ENCODE measurements at places on chromosomes 1 and 21. TPM values are rescaled to one million over a fixed set of nuclear protein-coding genes. Genes with fewer than 3 reads are reported as not detected.

OLFML3 gene
- total RNA-seq: 38.9 TPM

CNKSR1 gene
- total RNA-seq: 25.0 TPM

CD84 gene
- 24.1 TPM for total RNA-seq

CD160 gene
- 1.1 TPM for total RNA-seq

PARS2 gene
- 3.3 TPM for total RNA-seq

TMPRSS3 gene
- 3.8 TPM for total RNA-seq

MTARC2 gene
- total RNA-seq: 56.6 TPM

DNA sequence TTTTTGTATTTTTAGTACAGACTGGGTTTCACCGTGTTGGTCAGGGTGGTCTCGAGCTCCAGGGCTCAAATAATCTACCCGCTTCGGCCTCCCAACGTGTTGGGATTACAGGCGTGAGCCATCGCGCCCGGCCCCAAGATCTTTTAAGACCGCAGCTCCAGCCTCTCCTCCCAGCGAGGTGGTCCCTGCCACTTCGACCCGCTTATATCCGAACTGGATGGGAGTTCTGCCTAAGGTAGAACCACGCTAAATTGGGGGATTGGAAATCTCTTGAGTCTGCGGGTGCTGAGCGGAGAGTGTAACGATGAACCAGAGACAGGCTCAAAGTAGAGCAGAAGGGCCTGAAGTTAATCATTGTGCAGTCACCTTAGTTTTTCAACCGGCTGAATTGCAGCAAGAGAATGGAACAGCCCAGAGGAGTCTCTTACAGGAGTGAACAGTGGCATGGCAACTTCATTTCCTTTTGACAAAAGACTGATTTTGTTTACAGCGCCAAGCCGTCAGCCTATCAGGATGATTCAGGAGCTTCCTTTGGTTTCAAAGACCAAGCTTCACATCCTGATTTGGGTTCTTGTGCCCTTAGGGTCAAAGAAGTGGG, 726 bp upstream of the CYB5R1 start:
- peaks cover 20% of the 10 kb centered on the region for H3K36me3 ChIP-seq
- no peaks in the 10 kb centered on the region for H3K27me3 ChIP-seq
- peak overlapping the region; percentile 67 for H3K4me3 ChIP-seq
- DNase-seq: no peak
- peaks cover 32% of the 10 kb centered on the region for H3K4me1 ChIP-seq
- H3K27ac ChIP-seq: peak overlapping the region; percentile 85

DNA sequence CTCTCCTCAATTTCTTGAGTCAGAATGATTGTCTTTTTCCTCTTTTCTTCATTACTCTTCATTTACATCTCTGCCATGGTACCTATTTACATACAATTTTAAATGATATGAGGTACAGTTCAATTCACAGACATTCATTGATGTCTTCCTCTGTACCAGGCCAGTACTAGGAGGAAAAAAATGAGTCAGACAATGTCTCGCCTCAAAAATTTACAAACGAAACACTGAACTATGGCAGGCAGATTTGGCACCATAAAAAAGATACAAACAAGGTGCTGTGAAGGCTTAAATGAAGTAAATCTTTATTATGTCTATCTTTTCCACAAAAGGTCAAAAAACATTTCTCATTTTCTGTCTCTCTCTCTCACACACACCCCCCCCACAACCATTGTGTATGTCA, 71.0 kb downstream of the RGS13 start:
- H3K4me3 ChIP-seq: no peak overlapping the region
- H3K4me1 ChIP-seq: peaks cover 10% of the 10 kb centered on the region
- no peak overlapping the region for H3K27ac ChIP-seq
- no peaks in the 10 kb centered on the region for H3K27me3 ChIP-seq
- no peak for DNase-seq

DNA sequence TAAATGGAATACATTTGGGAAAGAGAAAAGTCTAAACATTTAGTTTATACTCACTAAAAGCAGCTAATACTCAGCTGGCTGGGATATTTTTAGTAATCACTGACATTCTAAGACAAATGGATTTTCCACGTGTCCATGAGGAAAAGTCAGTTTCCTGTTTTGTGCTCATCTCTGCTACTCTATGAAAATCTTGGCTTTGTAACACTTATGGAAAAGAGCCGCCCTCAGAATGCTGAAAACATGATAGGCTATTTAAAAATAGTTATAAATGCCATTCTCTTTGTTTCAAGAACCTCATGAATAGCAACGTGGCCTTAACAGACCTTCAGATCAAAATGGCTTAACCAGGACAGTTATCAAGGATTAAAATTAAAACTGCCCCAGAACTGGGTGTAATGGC, 29.9 kb downstream of the MRAP start:
- DNase-seq: no peak
- H3K27me3 ChIP-seq: no peaks in the 10 kb centered on the region
- peak overlapping the region; percentile 61 for H3K27ac ChIP-seq

DNA sequence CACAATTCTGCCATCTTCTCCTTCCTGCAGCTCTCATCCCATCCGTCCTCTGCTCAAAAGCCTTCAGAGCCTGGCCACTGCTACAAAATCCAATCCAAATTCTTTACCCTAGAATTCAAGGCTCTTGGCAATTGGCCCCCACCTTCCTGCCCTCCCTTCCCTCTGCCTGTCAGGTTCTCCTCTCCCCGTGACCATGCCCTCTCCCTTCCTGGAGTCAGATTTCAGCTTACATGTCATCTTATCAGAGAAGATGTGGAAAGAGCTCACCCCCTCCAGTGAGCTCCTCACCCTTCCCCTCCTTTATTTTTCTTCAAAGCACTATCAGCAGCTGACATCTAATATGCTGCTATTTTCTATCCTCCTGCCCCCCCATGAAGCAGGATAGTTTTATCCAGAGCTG, 86.9 kb downstream of the GRIK3 start:
- no peaks in the 10 kb centered on the region for H3K36me3 ChIP-seq
- no peak overlapping the region for H3K4me3 ChIP-seq
- H3K27ac ChIP-seq: no peak overlapping the region
- H3K4me1 ChIP-seq: no peaks in the 10 kb centered on the region
- peaks cover 22% of the 10 kb centered on the region for H3K27me3 ChIP-seq

DNA sequence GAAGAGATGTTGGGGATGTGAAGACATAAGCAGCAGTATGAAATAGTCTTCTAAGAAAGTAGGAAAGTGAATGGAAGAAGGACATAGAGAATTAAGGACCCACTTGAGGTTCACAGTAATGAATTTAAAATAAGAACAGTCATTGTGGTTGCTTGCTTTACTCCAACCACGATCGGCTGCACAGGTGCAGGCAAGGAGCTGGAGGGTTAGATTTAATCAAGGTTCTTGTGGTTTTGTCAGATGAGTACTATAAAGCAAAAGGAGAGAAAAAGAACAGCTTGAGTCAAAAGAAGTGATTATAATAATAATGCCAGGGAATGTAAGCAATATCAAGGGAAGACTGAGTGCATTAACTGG, 46.1 kb upstream of the RBM34 start:
- H3K27me3 ChIP-seq: no peaks in the 10 kb centered on the region
- H3K4me3 ChIP-seq: no peak overlapping the region
- no peak for DNase-seq
- peaks cover 53% of the 10 kb centered on the region for H3K36me3 ChIP-seq
- no peak overlapping the region for H3K27ac ChIP-seq

DNA sequence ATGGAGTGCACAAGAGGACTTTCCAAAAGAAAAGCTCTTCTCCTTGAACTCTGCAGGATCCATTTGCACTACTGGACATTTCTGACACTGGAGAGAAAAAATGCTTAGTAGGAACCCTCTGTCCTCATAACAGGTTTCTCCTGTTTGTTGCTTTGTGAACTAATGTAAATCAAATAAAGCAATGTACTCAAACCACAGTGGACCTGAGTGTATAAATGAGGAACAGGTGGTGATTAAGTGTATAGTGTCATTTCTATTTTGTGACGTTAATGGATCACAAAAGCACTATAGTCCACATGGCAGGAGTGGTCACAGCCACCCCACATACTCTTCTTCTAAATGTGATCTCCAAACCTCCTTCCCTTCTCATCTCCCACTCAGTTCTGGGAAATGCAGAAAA, 268.4 kb upstream of the DUSP10 start:
- H3K36me3 ChIP-seq: no peaks in the 10 kb centered on the region
- H3K27ac ChIP-seq: no peak overlapping the region
- H3K4me3 ChIP-seq: no peak overlapping the region
- no peaks in the 10 kb centered on the region for H3K27me3 ChIP-seq
- DNase-seq: no peak
- H3K4me1 ChIP-seq: no peaks in the 10 kb centered on the region

DNA sequence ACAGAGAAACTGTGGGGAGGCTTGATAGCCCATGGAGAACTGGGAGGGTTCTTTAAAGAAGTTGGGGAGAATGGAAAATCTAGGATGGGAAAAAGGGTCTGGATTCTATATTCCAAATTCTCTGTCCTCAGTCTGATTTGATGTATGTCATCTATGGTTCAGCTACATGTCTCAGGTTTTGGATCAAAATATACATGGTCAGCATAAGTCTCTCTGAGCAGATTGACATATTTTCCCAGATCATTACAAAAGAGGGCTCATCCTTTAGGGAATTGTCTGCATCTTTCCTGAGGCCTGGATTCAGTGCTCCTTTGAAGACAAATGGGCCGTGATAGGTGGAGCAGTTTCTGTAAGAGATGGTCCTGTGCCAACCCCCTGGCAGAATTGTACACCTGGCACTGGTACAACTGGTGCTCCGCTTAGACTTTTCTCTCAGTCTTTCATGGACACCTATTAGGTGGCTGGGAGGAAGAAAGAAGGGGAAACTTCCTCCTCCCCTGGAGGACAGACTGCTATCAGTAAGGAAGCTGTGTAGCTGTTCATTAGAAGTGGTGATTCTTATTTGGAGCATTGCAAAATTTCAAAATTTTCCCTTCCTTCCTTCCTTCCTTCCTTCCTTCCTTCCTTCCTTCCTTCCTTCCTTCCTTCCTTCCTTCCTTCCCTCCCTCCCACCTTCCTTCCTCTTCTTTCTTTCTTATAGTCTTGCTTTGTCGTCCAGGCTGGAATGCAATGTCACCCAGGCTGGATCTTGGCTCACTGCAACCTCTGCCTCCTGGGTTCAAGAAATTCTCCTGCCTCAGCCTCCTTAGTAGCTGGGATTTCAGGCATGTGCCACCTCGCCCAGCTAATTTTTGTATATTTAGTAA, 26.1 kb upstream of the RGL1 start:
- H3K4me3 ChIP-seq: no peak overlapping the region
- no peak overlapping the region for H3K27ac ChIP-seq
- DNase-seq: no peak
- peaks cover under 1% of the 10 kb centered on the region for H3K4me1 ChIP-seq

DNA sequence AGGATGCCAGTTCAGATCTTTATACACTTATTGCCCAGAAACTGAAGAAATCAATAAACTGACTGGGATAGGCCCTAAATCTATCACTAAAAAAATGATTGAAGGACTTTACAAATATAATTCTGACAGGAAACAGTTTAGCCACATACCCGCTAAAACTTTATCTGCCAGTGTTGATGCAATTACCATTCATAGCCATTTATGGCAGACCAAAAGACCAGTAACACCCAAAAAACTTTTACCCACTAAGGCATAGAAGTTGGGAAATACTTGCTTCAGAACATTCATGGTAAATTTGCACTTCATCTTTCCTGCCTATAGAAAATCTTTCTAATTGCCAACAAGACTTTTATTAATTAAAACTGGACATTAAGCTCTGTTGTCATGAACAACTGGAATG, 15.0 kb upstream of the GPR25 start:
- no peaks in the 10 kb centered on the region for H3K4me1 ChIP-seq
- no peak overlapping the region for H3K27ac ChIP-seq
- H3K27me3 ChIP-seq: no peaks in the 10 kb centered on the region

DNA sequence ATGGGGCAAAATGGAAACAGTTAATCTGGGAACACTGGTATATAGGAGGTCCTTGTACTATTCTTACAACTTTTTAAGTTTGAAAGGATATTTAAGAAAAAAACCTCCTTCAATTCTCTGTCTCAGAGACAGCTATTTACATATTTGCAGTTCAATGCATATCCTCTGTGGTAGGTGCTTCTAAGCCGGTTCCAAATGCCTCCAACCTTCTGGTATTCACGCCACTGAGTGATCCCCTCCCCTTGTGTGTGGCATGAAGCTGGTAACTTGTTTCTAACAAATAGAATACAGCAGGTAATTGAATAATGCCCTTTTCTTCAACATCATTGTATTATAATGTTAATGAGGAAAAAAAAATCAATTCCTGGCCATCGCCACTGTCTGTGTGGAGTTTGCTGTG, 91.2 kb downstream of the PROX1 start:
- no peaks in the 10 kb centered on the region for H3K4me1 ChIP-seq
- no peak overlapping the region for H3K27ac ChIP-seq
- no peaks in the 10 kb centered on the region for H3K36me3 ChIP-seq
- H3K27me3 ChIP-seq: peaks cover 4% of the 10 kb centered on the region
- no peak overlapping the region for H3K4me3 ChIP-seq

- peaks cover 27% of the 10 kb centered on the region for H3K4me1 ChIP-seq
- H3K4me3 ChIP-seq: no peak within 1 kb of the TSS
- H3K27me3 ChIP-seq: no peaks in the 10 kb centered on the region
- H3K36me3 ChIP-seq: no peaks in the 10 kb centered on the region
- peak within 1 kb of the TSS; percentile 73 for H3K27ac ChIP-seq
Observed at GRCh38 chr1:183652547-183653461, at the start of gene APOBEC4. Gene APOBEC4 (minus strand): TSS chr1:183653316. CDS start chr1:183648781, 4,535 bp downstream.

DNA sequence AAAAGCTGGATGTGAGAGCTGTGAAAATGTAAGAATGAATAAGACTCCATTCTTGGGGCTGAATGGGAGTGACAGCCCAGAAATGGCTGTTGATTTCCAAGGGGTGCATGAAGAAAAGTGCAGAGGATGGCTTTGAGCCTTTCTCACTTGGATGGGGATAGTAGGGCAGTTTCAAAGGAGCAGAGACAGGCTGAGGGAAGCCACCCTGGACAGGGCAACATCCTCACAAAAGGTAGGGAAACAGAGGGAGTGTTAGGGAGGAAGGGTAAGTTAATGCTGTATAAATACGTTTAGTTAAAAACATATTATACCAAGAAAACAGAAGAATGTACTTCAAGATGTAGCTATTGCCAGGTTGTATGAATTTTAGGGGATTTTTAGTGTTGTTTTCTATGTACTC, 38.1 kb downstream of the GADD45A start:
- no peak for DNase-seq
- H3K36me3 ChIP-seq: no peaks in the 10 kb centered on the region
- no peaks in the 10 kb centered on the region for H3K27me3 ChIP-seq
- no peak overlapping the region for H3K4me3 ChIP-seq

DNA sequence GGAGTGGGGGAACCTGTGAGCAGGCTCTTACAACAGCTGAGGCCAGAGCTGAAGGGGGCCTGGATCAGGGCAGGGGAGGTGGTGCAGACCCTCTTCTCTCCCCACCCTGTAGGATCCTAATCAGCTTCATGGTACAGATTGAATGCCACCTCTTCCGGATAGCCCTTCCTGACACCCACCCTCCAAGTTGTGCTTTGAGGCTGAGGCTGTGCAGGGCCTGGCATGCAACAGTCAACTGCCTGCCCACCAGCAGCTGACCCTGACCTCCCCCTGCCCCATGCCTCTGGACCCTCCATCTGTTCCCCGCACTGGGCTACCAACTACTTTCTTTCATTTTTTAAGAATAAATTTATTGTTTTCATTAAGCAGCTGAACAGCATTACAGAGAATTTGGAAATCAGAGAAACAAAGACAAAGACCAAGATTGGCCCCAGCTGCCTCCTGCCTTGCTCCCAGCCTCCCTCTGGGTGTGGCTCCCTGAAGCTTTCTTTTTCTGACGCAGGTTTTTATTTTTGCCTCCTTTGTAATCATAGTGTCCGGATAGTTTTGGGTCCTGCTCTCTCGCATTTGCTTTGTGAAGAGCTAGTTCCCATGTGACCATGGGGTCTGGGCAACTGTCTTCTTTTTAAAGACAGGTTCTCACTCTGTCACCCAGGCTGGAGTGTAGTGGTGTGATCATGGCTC, 12.8 kb downstream of the ZNF362 start:
- no peak overlapping the region for H3K27ac ChIP-seq
- H3K4me1 ChIP-seq: peaks cover 24% of the 10 kb centered on the region
- H3K27me3 ChIP-seq: no peaks in the 10 kb centered on the region
- no peak overlapping the region for H3K4me3 ChIP-seq
- no peak for DNase-seq
